Uterine smooth muscle cell (primary cell): ENCODE measurements at places on chromosomes 1 and 21. TPM values are rescaled to one million over a fixed set of nuclear protein-coding genes. Genes with fewer than 3 reads are reported as not detected.

Gene ETNK2
- total RNA-seq = 7.9 and 10.0 TPM in 2 replicates

Gene MUTYH
- 16.2 and 24.6 TPM in 2 replicates for total RNA-seq

Gene EEIG2
- total RNA-seq = 20.0 and 27.8 TPM in 2 replicates

Gene GNAT2
- total RNA-seq = 0.33 TPM in 1 of 2 replicates, not detected in the other

Gene KRTAP12-2
- not detected in 2 replicates for total RNA-seq

Gene KRTAP12-3
- total RNA-seq = not detected in 2 replicates

Gene KLHDC8A
- not detected in 2 replicates for total RNA-seq

Gene CATSPERE
- total RNA-seq = 0.33 and 1.9 TPM in 2 replicates

Gene KCNH1
- total RNA-seq = 0.22 and 2.4 TPM in 2 replicates

Gene SMYD2
- 33.5 and 45.5 TPM in 2 replicates for total RNA-seq

Gene SPRR1B
- not detected in 2 replicates for total RNA-seq

Gene MAN1C1
- total RNA-seq = 2.4 and 12.2 TPM in 2 replicates

Gene FAM78B
- 0.77 and 1.1 TPM in 2 replicates for total RNA-seq

Gene HRNR
- not detected in 2 replicates for total RNA-seq

Gene PCAT6
- total RNA-seq = not detected in 2 replicates
